ENCODE measurements at places on chromosomes 4 and X. TPM values are rescaled to one million over a fixed set of nuclear protein-coding genes. Genes with fewer than 3 reads are reported as not detected.
A peak's percentile ranks its signal among the peaks of the same experiment; 100 is the strongest.

The NPY1R gene
- 4.6 TPM for total RNA-seq

The RAB41 gene
- not detected for total RNA-seq

The LRCH2 gene
- total RNA-seq, result 7.1 TPM

DNA sequence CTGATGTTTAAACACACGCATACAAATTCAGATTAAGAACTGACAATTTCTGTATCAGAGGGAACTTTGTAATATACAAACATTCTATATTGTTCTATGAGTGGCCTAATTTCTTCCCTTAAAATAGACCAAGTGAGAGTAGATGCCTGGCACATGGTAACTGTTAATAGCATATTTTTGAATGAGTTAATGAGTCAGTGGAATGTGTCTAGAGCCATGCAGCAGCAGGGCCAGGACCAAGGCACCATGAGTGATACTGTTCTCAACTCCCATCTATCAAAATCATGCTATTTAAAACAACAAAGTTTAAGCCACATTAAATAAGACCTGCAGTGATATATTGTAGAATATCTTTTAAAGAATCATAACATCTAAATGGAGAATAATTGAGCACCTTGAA is 98.3 kb downstream of the ARHGAP24 start:
- H3K4me3 ChIP-seq, result no peak overlapping the region
- H3K27ac ChIP-seq, result no peak overlapping the region
- no peaks in the 10 kb centered on the region for H3K36me3 ChIP-seq
- H3K4me1 ChIP-seq, result no peaks in the 10 kb centered on the region
- no peaks in the 10 kb centered on the region for H3K27me3 ChIP-seq
- no peak for DNase-seq

- DNase-seq, result no peak
- no peak overlapping the region for H3K27ac ChIP-seq
- H3K36me3 ChIP-seq, result no peaks in the 10 kb centered on the region
These were observed 442.8 kb downstream of the BCOR start for GRCh38 chrX:39654952-39655351.

- no peak overlapping the region for H3K4me3 ChIP-seq
- H3K27me3 ChIP-seq, result no peaks in the 10 kb centered on the region
- no peak overlapping the region for H3K27ac ChIP-seq
- no peaks in the 10 kb centered on the region for H3K4me1 ChIP-seq
- no peaks in the 10 kb centered on the region for H3K36me3 ChIP-seq
These were observed 135.9 kb upstream of the EOLA2 start for GRCh38 chrX:150074175-150074574.

GRCh38 chr4:185004562-185005218 is 13.6 kb upstream of the HELT start:
- H3K27me3 ChIP-seq, result peaks cover 21% of the 10 kb centered on the region
- peak; percentile 74 for DNase-seq
- no peaks in the 10 kb centered on the region for H3K36me3 ChIP-seq
- no peak overlapping the region for H3K27ac ChIP-seq

DNA sequence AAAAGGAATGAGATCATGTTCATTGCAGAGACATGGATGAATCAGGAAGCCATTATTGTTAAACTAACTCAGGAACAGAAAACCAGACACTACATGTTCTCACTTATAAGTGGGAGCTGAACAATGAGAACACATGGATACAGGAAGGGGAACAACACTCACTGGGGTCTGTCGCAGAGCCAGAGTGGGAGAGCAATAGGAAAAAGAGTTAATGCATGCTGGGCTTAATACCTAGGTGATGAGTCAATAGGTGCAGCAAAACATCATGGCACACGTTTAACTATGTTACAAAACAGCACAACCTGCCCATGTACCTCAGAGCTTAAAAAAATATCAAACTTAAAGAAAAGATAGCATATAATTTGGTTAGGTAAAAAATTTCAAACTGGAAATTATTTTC is 281.4 kb downstream of the PABPC4L start:
- no peaks in the 10 kb centered on the region for H3K36me3 ChIP-seq
- H3K4me1 ChIP-seq, result no peaks in the 10 kb centered on the region
- H3K4me3 ChIP-seq, result no peak overlapping the region
- no peak for DNase-seq

DNA sequence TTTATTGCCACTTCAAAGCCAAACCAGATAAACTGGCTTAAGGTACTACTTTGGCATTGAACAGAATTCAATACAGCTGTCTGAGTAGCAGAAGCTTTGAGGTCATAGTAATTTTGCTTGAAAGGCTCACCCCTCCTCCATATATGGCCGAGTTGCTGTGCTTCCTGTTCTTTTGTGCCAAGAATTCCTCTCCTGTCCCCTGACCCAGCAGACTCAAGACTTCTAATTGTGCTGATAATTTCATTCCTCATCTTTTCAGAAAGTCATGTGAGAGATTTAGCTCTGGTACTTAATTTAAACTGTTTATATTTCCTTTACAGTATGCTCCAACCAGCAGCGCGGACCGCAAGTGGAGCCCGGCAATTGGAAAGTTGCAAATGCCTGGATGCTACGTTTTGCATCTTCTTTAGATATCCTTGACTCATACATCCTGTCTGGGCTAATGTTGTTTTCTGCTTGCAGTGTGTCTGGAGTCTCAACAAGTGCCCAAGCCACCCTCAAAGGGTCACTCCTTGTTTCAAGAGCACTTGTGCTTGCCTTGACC is 373.4 kb downstream of the PDGFC start:
- peaks cover 11% of the 10 kb centered on the region for H3K4me1 ChIP-seq
- no peak overlapping the region for H3K27ac ChIP-seq
- H3K27me3 ChIP-seq, result no peaks in the 10 kb centered on the region
- no peak for DNase-seq

- H3K4me3 ChIP-seq, result no peak overlapping the region
- H3K27me3 ChIP-seq, result no peaks in the 10 kb centered on the region
- DNase-seq, result peak; percentile 92
These were observed 68.8 kb upstream of the HGFAC start for GRCh38 chr4:3372933-3373465.

- DNase-seq, result no peak
- H3K4me3 ChIP-seq, result no peak overlapping the region
- H3K27ac ChIP-seq, result no peak overlapping the region
- H3K27me3 ChIP-seq, result no peaks in the 10 kb centered on the region
- no peaks in the 10 kb centered on the region for H3K4me1 ChIP-seq
These were observed 7.6 kb downstream of the HS3ST1 start for GRCh38 chr4:11421116-11421515.

GRCh38 chr4:95428291-95429070 is 120.3 kb downstream of the UNC5C start:
- H3K27me3 ChIP-seq, result no peaks in the 10 kb centered on the region
- no peaks in the 10 kb centered on the region for H3K4me1 ChIP-seq
- no peak overlapping the region for H3K4me3 ChIP-seq
- DNase-seq, result no peak
- H3K36me3 ChIP-seq, result no peaks in the 10 kb centered on the region
- H3K27ac ChIP-seq, result no peak overlapping the region

Measured in upper lobe of right lung (tissue), 1 donor.